Epithelial cell of esophagus (primary cell): ENCODE measurements at places on chromosomes 2 and 18.

GRCh38 chr2:98234776-98235175, 111.5 kb upstream of the CNGA3 start:
- no peak for DNase-seq

- DNase-seq = peak; percentile 57
These were observed 19.5 kb downstream of the WIPF1 start for GRCh38 chr2:174577967-174578589.

GRCh38 chr2:213848631-213849030, 562.2 kb upstream of the VWC2L start:
- peak; percentile 24 for DNase-seq

DNA sequence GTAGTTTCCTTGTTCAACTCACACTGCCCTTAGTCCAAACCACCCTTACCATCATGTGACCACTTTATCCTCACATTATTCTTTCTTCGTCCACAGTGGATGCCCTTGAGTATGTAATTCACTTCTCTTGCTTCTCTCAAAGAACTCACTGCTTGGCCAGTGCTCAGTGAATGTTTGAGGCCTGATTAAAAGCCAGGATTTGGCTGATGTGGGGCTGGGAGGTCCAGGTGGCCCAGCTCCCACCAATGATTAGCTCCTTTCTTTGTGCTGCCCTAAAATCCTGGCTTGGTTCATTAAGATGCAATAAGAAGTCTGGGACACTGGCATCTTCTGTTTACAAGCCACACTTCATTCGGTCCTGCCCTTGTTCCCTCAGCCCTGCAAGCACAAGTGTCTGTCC, 97.8 kb upstream of the CELF4 start:
- DNase-seq = no peak

- peak; percentile 86 for DNase-seq
These were observed 125.8 kb downstream of the GALNT14 start for GRCh38 chr2:31012406-31012805.

GRCh38 chr18:4888251-4889040, 308.6 kb downstream of the AKAIN1 start:
- DNase-seq = no peak

GRCh38 chr2:217918308-217919024, 84.3 kb downstream of the TNS1 start:
- DNase-seq = no peak

- no peak for DNase-seq
These were observed 665.5 kb downstream of the NYAP2 start for GRCh38 chr2:226064932-226065570.

DNA sequence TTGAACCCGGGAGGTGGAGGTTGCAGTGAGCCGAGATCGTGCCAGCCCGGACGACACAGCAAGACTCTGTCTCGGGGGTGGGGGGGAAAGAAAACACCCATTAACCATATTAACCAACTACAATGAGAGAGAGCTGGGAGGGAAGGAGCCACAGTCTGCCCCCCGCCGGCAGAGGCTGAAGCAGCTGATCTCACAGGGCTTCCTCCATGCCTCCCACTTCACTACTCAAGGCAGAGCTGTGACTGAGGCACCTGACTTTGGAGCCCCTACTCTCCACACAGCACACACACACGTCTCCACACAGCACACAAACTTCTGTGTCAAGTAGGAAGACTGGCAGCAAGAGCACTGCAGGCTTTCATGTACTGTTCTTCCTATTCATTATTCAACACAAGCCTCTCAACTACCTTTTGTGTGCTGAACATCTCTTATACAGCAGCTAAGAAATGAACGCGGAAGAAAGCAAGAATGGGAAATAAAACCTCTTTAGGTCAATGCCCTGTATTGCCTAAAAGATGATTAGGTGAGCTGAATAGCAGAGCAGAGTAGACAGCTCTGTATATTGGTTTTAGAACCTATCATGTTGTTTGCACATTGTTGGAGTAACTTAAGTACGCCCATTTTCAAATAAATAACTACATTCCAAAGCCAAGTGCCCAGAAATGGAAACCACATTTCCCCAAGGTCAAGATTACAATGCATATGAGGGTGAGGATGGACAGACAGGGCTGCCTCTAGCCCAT, 26.2 kb downstream of the PDIA6 start:
- no peak for DNase-seq

- no peak for DNase-seq
These were observed 599.5 kb downstream of the SUCLG1 start for GRCh38 chr2:83859553-83859952.
